MCF 10A (cell line): ENCODE measurements at places on chromosomes 1 and 21.

DNA sequence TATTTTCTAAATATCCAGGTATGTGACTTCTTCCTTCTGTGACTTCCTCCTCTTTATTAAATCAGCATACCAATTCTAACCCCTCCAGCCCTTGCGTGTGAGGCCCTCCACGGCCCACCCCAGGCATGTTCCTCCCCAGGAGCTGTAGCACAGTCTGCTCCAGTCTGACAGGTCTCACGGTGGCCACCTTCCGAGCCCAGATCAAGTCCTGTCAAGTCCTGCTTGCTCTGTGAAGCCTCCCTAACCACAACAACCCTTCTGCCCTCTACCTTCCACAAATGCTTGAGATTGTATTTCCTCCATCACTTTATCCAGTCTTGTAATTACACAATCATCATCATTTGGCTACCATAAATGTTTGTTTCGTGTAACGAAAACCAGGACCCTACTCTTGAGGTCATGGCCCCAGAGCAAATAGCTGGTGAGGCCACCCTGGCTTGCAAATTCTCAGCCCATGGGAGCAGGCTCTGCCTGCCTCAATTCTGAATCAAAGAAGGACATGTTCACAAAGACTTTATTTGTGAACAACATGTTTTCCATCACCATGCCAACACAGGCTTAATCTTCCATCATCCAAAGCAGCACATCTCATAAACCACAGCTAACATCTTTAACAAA lies 33.0 kb upstream of the S100A7 start:
- no peak for DNase-seq

- no peak for DNase-seq
These were observed 22.8 kb upstream of the LRRC38 start for GRCh38 chr1:13536571-13536970.

- peak; percentile 58 for DNase-seq
These were observed 4.1 kb upstream of the ITGB2 start for GRCh38 chr21:44924606-44925377.

DNA sequence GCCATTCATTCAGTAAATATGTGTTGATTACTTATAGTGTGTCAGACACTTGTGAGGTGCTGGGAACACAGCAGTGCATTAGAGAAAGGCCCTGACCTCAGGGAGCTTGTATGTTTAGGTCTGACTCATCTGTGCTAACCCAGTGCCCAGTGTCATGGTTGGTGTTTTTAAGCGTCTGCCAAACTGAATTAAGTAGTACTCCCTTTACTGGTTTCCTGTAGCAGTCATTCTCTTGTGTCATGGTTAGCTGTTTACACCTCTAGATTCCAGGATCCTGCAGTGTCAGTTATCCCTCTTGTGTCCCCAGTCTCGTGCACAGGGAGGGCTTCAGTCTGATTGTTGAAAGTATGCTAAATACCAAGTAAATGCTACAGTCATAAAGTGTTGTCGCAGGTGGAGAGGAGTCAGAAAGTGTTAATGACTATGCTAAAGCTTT lies 14.2 kb downstream of the UCK2 start:
- peak; percentile 54 for DNase-seq

GRCh38 chr1:76989976-76990375 lies 122.7 kb downstream of the ST6GALNAC5 start:
- DNase-seq = no peak

DNA sequence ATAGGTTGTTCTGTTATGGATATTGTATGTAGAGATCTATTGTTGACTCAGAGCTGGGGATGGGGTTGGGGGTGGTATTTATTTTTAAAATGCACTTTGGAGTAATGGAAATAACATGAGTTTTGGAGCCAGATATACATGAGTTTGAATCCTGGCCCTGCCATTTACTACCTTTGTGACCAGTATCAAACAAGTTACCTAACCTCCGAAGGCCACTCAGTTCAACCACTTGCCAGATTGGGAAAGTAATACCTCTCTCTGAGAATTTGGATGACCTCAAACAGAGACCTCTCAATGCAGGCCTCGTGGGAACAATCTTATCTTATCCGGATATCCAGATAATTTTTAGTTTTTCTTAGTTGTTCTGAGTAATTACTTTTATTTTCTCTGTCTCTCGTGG lies 181.0 kb downstream of the FGGY start:
- DNase-seq = no peak

GRCh38 chr1:187646536-187647107 lies 817.9 kb downstream of the PLA2G4A start:
- no peak for DNase-seq

- DNase-seq = no peak
These were observed 2.7 kb upstream of the OLIG2 start for GRCh38 chr21:33022828-33023573.

GRCh38 chr1:232211149-232211548 lies 418.8 kb downstream of the SIPA1L2 start:
- peak; percentile 44 for DNase-seq

- no peak for DNase-seq
These were observed 463.3 kb downstream of the DPYD start for GRCh38 chr1:97457446-97458089.

GRCh38 chr1:52926864-52927211 lies 238 bp upstream of the SCP2 start:
- no peak for DNase-seq

DNA sequence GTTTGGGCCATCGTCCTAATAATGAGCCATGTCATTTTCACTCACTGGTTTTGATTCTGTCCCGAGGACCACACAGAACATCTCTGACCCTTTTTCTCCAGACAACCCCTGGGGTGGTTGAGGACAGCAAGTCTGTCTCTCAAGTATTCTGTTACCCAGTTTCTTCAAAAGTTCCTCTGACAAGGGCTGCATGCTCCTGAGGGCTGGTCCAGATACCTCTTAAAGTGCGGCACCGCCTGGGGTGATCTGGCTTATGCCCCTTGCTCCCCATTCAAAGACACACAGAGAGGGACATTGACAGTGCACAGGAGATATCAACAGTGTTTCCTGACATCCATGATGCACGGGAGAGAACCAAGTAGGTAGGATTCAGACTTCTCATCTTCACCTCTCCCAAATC lies 132.9 kb upstream of the EDN2 start:
- no peak for DNase-seq

- DNase-seq = no peak
These were observed 227.9 kb downstream of the KCNT2 start for GRCh38 chr1:196380316-196380715.

GRCh38 chr1:245173446-245174211 lies 18.8 kb downstream of the KIF26B start:
- DNase-seq = no peak

GRCh38 chr1:115241309-115241708 lies 96.7 kb downstream of the NGF start:
- DNase-seq = no peak

DNA sequence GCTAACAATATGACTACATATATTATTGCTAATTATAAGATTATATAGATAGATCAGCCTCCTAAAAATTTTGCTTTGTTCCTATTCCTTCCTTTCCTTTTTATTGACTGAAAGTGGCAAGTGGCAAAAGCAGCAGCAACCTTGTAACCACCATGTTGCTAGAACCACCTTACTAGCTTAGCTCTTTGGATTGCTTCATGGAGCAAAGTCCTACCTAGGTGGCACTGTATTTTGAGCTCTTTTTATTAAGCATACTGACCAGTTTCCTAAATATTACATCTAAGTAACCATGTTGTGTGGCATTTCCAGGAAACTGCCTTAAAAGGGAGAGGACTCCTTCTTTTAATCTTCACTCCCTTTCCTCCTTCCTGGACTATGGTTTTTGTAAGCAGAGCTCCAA lies 90.8 kb downstream of the UCHL5 start:
- DNase-seq = no peak

DNA sequence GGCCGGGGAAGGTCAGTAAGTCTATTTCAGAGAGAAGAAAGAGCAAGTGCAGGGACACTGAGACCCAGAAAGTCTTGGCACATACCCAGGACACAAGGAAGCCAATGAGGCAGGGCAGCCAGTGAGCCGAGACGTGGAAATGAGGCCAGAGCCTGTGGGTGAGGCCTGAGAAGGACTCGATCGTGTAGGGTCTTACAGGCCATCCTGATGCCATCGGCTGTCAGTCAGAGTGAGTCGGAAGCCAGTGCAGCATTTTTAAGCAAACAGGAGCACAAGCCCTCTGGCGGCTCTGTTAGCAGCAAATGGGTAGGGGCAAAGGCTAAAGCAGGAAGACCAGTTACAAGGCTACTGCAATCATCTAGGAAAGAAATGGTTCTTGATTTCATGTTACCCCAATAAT lies 6.1 kb upstream of the GJB3 start:
- DNase-seq = no peak

DNA sequence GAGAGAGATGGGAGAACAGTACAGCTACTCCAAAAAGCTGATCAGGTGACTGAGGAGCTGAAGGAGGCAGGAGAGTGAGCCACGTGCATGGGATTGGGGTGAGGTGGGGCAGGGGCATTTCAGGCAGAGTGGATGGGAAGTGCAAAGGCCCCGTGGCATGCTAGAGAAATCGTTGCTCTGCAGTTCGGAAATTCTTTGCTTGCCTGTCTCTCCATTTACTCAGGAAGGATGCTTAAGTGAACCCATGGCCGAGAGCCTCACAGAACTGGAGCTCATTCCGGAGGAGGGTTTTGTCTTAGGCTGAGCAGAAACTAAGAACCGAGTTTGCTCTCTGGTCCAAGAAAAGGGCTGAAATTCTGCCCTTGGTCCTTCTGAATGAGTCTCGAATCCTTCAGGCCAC lies 139.8 kb upstream of the TMEM51 start:
- no peak for DNase-seq

DNA sequence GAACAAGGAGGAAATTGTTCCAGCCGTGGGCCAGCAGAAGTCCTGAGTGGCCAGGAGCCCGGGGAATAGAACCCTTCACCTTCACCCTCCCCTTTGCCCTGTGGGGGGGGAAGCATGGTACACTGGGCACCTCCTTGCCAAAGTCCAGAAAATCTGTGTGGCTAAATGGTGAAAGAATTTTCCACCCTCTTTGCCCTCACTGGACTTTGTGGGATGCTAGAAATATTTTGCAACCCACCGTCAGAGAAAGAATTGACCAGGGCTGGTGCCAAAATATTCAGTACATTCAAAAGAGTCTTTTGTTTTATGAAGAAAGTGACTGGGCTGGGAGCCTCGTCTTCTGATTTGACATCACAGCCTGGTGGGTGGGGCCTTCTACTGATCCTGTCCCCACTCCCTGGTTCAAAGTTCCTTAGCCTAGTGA lies 14.6 kb downstream of the NFASC start:
- peak; percentile 56 for DNase-seq

GRCh38 chr1:15718199-15718601 lies 17.9 kb upstream of the SLC25A34 start:
- DNase-seq = no peak

- no peak for DNase-seq
These were observed 288.4 kb upstream of the RGS18 start for GRCh38 chr1:191869790-191870312.

GRCh38 chr1:22776035-22776613 lies 65.5 kb downstream of the EPHB2 start:
- DNase-seq = no peak

DNA sequence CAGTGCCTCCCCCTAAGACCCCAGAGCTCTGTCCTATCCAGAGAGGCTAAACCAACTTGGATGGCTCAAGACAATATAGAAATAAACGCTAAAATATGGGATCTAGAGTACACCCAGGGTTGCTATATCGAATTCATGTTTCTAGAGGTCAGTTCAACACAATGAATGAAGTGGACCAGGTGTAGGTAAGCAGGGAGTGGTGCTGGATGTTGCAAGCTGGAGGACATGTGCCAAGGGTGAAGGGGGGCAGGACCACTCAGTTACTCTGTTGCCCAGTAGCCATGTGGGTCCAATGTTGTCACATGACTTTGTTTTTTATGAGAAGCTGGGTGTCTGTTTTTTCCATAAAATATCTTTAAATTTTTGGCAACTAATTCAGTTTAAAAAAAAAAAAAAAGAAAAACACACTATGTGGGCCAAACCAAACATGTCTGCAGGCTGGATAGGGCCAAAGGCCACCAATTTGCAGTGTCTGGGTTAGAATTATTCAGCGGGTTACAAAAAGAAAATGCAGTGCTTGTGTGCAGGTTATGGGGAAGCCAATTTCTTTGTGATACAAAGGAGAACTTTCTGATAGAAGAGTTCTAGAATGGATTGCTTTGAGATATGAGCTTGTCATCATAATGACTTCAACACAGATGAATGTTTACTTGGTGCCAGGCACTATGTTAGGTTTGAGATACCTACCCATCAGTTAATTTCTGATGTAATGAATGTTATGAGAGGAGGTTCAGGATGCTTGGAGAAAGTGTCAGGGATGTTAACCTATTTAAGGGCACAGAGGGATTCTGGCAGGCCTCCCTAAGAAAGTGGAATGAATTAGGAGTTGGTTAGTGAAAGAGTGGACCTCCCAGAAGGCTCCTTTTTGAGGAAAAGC lies 8.9 kb downstream of the CACHD1 start:
- DNase-seq = no peak

DNA sequence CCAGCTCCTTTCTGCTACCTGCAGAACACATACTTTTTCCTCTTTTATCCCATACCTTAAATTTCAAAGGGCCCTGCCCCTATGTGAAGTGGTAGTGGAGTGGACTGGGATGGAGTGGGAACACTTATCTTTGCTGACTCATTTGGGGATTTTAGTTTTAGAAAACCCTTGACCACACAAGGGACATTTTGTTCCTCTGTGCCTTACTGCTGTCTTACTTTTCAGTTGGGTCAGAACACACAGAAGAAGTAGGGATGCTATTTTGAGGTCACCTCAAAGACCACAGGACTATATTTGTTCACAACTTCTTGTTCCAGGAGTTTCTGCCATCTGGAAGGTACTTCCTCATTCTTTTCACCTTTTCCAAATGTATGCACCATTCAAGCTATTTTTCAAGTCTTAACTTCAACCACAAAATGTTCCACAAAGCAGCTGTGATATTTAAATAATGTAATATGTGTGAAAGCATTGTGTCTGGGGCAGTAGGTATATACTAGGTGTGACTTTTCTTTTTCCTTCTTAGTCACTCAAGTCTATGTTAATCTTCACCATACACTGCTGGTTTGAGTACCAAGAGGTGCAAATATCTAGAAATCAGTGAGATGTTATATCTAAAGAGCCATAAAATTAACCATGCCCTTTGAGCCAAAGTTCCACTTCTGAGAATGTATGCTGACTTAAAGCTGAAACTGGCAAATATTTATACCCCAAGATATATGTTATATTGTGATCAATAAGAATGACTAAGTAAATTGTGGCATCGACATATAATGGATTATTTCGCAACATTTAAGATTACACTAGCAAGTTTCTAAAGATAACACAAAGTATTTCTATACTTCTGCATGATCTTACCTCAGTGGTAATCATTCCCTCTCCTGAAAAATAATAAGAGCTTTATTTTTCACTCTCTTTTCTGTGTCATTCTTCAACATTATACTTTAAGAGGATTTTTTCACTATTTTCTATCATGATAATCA lies 308.5 kb downstream of the MRPL39 start:
- DNase-seq = no peak

DNA sequence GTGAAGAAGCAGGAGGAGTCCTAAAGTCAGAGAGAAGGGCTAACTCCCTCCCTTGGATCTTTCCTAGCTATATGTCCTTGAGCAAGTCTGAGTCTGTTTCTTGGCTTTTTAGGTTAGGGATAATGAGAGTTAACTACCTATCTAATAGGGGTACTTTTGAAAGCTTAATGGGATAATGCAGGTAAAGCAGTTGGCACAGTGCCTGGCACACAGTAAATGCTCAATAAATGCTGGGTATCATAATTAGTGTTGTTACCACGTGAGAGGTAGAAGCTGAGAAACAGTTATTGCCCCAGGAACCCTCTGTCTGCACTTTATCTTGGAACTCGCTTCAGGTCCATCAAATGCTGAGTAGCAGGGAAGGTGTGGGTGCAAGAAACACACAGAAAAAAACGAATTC lies 5.5 kb downstream of the LRRN2 start:
- no peak for DNase-seq
